ENCODE measurements at places on chromosomes 5 and 9.

DNA sequence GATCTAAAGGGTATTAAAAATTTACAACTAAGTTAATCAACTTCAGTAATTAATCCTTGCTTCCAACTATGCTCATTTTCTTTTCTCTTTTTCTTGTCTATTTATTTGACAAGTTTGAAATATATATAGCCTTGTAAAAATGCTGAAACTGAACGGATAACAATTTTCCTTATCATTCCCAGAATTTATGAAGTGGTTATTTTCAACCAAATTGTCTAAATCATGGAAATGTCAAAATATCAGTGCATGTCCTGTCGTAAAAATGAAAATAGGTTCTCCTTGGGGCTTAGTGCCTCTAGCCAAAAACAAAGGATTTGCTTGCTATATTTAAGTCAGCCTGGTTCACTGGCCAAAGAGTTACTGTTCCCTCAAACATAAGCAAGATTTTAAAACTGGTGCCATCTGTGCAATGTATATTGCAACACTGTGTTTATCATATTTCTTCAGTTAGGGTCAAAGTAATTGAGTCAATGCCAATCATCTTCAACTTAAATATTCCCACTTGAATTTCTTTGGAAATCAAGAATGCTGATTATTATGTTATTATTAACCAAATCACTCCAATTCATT is 798.3 kb downstream of the MAT2B start:
- no peak for DNase-seq

DNA sequence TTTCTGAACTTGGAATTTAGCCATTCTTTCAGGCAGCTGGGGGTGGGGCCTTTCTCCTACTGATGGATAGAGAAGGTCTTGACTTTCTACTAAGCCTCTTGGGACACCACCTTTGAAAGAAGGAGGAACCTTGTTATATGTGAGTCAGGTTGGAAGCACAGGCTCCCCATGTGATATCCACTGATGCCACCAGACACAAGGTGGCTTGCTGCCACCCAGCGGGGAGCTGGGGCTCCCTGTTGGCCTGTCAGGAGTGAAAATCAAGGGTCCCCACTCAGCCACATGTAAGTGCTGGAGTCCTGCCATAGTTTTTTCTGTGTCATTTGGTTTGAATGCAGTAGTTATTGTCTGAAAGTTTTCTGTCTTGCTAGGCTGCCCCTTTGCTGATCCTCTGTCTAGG is 252.4 kb upstream of the NFIL3 start:
- DNase-seq = no peak

- DNase-seq = no peak
These were observed 9.5 kb downstream of the SPDL1 start for GRCh38 chr5:169592937-169593650.

DNA sequence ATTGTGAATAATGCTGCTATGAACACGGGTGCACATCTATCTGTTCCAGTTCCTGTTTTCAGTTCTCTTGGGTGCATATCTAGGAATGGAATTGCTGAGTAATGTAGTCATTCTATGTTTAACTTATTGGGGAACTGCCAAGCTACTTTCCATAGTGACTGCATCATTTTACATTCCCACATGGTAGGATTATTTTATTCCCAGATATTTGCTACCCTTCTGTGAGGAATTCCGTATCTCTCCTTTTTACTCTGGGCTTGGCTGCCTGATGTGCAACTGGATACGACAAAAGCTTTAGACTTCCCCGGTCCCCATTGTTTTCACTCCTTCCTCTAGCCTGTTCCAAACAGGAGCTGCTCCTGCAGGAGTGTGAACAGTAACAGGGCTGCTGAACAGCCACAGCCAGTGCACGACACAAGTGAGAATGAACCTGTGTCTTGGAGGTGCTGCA is 7.2 kb downstream of the TAS2R1 start:
- no peak for DNase-seq

DNA sequence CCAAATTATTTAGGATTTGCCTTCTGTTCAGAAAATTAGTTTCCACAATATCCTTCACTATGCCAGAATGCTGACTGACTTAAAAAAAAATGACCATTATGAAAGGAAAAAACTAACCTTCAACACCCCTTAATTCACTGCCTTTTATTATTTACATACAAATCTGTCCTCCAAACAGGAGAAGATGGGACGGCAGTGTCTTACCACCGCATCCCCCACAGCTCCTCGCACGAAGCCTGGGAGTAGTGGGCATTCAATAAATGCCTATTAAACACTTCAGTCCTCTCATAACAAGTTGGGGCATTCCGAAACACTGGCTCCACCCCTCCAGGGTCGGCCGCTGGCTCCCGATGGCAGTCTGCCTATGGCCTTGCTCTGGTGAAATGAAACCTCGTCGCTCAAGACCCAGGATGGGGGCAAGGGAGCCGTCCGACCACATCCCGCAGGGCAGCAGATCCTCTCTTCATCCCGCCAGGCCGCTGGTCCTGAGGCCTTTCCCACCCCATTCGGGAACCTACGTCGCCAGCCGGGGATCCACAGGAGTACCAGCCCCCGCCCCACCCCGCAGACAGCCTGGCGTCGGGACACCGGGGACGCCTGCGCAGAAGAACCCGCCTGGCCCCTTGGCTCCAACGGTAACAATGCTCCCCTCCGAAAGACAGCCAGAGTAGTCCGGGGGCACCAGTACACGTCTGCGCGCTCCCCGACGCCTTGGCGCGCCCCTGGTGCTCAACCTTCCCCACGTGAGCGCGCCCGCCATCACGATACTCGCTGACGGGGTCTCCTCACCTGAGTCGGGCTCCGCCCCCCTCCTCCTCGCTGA is 613 bp downstream of the ZBTB5 start:
- DNase-seq = peak; percentile 49

DNA sequence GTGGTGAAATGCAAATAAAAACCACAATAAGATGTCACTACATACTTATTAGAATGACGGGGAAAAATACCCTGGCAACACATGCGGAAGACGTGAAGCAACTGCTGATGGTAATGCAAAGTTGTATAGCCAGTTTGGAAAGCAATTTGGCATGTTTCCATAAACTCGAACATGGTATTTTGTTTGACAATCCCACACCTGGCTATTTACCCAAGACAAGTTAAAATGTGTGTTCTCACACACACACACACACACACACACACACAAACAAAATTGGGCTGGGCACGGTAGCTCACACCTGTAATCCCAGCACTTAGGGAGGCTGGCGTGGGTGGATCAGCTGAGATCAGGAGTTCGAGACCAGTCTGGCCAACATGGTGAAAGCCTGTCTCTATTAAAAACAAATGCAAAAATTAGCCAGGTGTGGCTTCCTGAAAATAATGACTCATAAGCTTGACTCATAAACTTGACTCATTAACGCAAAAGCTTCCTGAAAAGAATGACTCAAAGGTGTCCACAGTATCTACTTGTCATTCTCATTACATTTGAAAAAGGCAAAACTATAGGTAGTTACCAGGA is 456.5 kb downstream of the CDH18 start:
- DNase-seq = no peak

DNA sequence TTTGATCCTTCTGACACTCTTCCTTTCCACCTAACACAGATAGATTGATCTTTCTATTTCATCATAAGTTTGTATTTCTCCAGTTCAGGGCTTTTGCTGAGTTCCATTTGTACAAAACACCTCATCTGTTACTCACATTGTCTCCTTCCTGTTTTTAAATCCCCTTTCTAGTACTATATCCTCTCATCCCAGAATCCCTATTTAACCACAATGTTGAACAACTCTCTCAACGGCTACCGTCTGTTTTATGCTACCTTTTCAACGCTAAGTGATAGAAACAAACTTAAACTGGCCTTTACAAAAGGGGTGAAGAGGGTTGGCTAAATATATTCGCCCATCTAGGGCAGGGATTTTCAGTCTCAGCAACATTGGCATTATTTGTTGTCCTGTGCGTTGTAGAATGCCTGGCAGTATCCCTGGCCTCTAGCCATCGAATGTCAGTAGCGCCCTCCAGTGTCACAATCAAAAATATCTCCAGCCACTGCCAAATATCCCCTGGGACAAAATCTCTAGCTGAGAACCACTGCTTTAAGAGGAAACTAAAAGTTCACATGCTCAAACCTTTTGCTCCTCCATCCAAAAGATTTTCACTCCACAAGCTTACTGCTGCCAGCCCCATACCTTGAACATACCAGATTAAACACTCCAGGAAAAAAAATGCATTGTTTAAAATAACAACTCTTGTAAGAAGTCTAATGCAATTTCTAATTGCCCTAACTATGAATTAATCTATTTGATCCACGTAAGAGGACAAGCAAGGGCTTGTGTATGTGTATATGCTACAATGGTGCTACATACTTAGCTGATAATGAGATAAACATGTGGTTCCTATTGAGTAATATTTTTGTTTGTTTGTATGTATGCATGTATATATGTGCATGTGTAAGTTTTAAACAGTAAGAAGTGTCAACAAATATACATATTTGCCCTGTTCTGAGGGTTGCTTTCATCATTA is 344.0 kb downstream of the PTPRD start:
- DNase-seq = no peak

DNA sequence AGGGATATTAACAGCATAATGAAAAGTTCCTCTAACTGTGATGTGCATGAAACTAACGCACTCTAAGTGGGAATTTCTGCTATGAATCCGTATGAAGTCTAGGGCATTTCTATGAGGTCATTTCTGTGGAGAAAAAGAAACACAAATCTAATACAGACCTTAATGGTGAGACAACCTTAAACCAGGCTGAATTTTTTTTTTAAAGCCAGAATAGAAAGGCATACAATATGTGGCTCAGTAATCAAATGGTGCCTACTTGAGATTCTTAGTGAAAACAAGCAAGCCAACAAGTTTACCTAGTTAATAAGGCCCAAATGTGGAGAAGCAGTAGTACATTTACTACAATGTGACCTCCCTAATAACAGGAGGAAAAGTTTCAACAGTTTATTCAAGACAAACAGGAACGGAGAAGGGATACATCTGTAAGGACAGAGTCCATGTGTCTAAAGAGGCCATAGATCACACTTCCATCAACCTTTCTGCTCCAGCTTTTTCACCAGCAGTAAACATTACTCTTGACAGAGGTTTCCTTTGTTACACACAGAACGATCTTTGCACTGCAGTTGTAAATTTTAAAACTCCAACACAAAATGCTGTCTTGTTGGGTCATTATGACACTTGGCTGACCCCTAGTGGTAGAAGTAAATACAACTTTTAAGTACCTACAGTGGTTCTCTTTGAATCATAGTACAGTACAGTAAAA is 26.2 kb downstream of the CARNMT1 start:
- no peak for DNase-seq

GRCh38 chr9:133273098-133273497 is 1.9 kb downstream of the ABO start:
- DNase-seq = no peak

DNA sequence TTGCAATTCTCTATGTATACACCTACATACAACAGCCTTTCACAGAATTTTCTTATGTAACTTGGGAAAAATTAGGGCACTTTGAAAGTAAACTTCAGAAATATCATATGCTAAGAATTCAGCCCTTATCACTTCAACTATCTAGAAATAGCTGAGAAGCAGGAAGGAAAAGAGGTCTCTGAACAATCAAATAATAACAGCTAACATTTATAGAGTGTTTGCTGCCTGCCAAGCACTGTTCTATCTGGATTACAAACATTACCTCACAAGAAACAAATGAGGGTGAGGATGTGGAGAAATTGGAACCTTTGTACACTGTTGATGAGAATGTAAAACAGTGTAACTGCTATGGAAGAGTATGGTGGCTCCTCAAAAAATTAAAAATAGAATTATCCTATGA is 4.4 kb upstream of the FBXO38 start:
- no peak for DNase-seq

GRCh38 chr9:81363916-81364480 is 325.3 kb downstream of the TLE1 start:
- DNase-seq = no peak

- no peak for DNase-seq
These were observed 140.0 kb downstream of the SIL1 start for GRCh38 chr5:139058121-139058520.

DNA sequence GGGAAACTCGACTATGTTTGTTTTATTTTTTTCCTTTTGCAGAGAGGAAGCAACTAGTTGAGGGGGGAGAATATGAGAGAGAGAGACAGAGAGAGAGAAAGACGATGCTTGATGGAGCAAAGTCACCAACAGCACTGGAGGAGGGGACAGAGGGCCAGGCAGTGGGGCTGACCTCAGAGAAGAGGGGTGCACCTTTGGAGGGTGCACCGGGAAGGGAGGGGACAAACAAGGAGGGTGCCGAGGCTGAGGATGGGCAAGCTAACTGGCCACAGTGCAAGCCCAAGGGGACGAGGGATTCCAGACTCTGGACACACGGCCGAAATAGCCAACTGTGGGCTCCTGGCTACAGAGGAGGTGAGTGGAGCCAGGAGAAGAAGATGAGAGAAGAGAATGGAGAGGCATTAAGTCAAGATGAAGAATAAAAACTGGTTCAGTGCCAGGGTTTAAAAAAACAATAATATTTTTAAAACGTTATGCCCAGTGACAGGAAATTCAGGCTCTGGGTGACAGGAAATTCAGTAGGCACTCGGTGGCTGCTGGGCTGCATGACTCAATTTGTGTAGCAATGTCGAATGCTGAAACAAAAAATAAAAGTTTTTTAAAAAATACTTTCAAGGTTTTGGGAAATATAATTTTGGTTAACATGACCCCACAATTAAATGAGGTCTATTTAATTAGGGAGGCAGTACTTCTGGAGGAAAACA is 13.3 kb upstream of the GLRX start:
- no peak for DNase-seq

DNA sequence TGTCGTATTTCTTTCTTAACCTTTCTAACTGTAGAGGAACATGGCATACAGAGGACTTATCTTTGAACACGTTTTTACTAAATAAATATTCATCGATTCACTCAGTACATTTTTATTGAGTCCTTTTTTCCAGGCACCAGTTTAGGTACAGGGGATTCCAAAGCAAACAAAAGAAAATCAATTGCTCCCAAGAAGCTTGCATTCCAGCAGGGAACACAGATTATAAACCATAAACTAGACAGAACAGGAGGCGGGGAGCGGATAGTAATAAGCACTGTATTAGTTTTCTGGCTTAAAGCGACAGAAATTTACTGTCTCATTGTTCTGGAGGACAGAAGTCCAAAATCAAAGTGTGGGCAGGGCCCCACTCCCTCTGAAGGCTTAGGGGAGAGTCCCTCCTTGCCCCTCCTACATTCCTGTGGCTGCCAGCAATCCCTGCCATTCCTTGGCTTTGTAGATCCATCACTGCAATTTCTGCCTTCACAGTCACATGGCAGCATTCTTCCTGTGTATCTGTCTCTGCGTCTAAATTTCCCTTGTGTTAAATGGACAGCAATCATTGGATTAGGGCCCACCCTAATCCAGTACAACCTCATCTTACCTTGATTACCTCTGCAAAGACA is 115.5 kb downstream of the COL23A1 start:
- DNase-seq = no peak
